ENCODE measurements at places on chromosomes 13 and 19. TPM values are rescaled to one million over a fixed set of nuclear protein-coding genes. Genes with fewer than 3 reads are reported as not detected.

DNA sequence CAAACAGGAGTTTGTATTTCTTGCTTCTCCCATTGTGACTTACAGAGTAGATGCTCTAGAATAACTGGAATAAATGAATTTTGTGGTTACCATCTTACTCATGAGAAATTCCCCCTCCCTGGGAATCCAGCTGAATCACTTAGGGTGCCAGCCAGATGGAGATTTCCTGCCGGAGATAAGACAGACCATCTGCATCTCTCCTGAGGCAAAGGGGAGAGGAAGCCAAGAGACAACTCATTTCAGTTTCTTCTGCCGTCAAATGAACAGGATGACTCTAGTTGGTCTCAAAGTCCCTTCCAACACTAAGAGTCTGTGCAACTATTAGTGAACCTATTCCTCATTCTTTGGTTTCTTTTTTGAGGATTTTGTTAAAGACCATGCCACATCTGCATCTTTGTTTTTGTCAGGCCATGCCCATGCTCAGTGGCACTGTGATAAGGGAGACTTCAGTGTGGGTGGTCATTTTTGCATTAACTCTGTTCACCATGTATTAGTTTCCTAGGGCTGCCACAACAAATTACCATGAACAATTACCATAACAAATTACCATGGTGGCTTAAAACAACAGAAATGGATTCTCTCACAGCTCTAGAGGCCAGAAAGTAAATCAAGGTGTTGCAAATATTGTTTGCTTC lies 112.8 kb downstream of the NDFIP2 start:
- peak; percentile 31 for DNase-seq
- no peaks in the 10 kb centered on the region for H3K36me3 ChIP-seq
- H3K4me1 ChIP-seq: no peaks in the 10 kb centered on the region

The IGFL2 gene
- total RNA-seq: not detected

DNA sequence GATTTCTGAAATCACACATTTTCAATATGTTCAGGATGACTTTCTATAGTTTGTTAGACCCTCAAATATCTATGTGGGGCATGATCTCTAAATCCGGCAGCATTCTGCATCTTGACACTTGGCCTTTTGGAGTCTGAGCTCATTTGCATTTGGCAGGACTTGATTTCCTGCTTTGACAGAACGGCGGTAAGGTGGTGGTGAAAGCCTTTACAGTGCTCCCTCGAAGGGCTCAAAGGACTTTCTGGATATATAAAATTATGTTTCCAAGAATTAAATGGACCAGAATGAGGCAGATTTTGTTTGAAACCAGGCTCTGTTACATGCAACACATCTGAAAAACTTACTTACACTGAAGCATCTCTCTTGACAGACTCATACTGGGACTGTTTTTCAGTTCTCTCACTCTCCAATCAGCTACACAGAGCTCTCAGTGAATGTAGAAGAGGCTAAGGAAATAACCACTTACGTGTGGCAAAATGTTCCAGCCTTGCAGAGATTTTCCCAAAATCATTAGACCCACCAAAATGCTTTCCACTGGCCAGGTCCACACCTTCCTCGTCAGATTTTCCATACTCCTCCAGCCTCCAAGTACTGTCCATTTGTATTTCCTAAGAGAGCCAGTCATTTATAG lies 207.2 kb downstream of the SPRY2 start:
- DNase-seq: no peak
- peaks cover 9% of the 10 kb centered on the region for H3K4me1 ChIP-seq
- peak overlapping the region; percentile 76 for H3K27ac ChIP-seq
- no peaks in the 10 kb centered on the region for H3K27me3 ChIP-seq
- H3K4me3 ChIP-seq: no peak overlapping the region

DNA sequence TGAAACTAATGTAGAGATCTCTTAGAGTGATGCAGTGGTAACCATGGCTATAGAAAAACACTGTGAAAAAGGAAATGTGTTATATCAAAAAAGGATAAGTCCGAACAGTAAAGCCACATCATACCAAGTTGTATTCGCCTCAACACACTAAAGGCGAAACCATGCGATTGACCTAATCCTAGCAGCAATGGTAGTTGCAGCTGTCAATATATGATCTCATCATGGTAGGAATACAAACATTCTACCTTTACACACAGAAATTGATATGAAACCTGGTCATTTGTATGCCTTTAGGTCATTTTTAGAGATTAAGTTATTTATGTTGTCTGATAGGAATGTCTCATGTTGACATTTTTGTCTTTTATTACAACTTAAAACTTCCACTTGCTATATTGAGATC lies 271.9 kb downstream of the SLITRK6 start:
- H3K4me3 ChIP-seq: no peak overlapping the region
- no peak overlapping the region for H3K27ac ChIP-seq
- DNase-seq: no peak
- H3K27me3 ChIP-seq: no peaks in the 10 kb centered on the region
- peaks cover 7% of the 10 kb centered on the region for H3K4me1 ChIP-seq

- DNase-seq: no peak
- no peak overlapping the region for H3K4me3 ChIP-seq
- H3K27ac ChIP-seq: no peak overlapping the region
- H3K36me3 ChIP-seq: no peaks in the 10 kb centered on the region
- peaks cover 16% of the 10 kb centered on the region for H3K4me1 ChIP-seq
Observed at GRCh38 chr13:21076253-21076652, 14.9 kb upstream of the LATS2 start.
